Cardiac fibroblast (primary cell): ENCODE measurements at places on chromosomes 11 and 22.

DNA sequence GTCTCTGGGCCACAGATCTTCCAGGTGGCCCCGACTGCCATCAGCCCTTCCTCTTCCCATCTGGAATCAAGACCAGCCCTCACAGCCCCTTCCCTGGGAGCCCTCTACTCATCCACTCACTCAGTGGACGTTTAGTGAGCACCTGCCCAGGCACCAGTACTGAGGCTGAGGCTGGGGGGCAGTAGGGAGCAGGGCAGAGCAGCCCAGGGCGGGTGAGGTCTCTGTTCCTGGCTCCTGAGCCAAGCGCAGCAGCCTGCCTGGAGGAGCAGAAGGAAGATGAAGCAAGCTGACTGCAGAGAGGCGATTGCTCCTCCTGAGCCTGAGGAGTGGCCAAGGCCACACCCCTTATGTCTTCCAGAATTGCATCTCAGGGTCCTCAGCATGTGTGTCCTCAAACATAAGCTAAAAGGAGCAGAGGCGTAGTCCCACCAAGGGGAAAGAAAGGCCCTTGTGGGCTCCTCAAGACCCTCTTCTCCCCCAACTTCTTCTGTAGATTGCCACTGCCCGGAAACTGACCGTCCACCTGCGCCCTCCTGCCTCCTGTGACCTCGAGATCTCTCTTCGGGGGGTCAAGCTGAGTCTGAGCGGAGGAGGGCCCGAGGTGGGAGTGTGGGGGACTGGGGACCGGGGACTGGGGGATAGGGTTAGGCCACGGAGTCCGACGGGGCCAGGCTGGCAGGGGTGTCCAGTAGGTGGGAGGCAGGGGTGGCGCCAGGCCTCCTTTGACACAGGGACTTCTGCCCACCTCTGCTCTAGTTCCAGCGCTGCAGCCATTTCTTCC lies 5.8 kb downstream of the MAPK8IP2 start:
- no peak for DNase-seq

DNA sequence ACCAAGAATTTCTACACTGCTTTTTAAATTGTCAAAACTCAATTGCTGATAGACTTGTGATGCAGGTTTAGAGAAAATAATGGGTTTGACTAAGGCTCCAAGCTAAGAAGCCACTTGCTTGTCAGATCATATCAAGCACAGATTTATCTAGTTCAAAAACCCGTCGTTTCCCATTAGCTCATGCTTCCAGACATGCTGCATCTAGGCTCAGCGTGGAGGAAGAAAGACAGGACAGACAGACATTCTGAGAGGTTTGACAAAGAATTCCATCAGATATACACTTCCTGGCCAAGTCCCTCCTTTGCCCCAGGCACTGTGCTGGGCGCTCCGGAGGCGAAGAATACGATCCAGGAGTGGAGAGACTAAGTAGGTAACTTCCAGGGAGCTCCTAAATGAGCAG lies 76.8 kb downstream of the KCNC1 start:
- no peak for DNase-seq

- no peak for DNase-seq
Observed at GRCh38 chr22:37498289-37498909, 12.2 kb upstream of the MFNG start.

DNA sequence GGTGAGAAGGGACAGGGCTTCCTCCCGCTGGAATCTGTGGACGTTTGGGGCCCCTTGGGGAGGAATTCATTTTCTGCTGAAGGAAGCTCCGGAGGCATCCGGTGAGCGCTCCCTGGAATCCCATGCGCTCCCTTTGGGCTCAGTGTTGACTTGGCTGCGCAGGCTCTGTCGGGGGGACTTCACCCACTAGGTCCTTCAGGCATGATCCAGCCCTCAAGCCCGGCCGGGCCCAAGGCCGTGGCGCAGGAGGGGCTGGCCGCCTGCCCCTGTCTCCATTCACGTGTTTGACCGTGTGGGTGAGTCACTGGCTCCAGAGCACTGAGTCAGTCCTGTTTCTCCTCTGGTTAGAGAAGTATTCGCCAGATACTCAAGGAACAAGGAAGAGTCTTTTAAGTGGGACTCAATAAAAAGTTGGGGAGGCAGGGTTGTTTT lies 1.4 kb downstream of the CTTN start:
- peak; percentile 96 for DNase-seq

- DNase-seq: no peak
Observed at GRCh38 chr11:12674571-12674935, 332 bp downstream of the TEAD1 start.

GRCh38 chr11:116224154-116224888 lies 548.5 kb downstream of the BUD13 start:
- peak; percentile 40 for DNase-seq

GRCh38 chr22:20429254-20430100 lies 8.1 kb downstream of the SCARF2 start:
- no peak for DNase-seq

GRCh38 chr11:65663639-65664200 lies 1.0 kb upstream of the RELA start:
- DNase-seq: peak; percentile 79

DNA sequence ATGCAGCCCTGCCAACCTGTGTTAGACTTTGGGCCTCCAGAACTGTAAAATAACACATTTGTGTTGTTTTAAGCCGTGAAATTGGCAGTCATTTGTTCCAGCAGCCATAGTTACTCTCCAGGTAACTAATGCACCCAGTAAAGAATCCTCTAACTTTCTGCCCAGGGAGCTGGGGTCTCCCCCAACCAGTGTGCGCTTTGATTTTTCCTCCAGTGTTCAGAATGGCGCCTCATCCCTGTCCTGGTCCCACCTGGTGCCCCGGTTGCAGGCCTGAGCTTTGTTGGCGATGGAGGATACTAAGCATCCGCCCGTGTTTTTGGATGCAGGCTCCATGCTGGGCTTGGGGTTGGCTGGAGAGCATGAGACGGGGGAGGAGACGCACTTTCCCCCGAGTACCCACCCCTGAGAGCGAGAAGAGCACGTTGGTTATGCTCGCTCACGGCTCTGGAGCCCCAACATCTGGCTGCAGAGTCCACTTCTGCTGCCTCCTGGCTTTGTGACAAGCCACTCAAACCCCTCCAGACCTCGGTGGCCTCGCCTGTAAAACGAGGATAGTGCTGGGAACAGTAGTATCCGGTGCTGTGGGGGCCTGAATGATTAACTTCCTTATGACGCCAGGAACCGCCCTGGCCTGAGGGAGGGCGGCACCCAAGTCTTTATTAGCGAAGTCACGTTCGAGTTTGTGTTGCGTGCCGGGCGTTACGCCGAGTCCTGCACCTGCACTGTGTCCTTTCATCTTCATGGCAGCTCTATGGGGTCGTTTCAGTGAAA lies 25.8 kb downstream of the MRGPRD start:
- peak; percentile 58 for DNase-seq

DNA sequence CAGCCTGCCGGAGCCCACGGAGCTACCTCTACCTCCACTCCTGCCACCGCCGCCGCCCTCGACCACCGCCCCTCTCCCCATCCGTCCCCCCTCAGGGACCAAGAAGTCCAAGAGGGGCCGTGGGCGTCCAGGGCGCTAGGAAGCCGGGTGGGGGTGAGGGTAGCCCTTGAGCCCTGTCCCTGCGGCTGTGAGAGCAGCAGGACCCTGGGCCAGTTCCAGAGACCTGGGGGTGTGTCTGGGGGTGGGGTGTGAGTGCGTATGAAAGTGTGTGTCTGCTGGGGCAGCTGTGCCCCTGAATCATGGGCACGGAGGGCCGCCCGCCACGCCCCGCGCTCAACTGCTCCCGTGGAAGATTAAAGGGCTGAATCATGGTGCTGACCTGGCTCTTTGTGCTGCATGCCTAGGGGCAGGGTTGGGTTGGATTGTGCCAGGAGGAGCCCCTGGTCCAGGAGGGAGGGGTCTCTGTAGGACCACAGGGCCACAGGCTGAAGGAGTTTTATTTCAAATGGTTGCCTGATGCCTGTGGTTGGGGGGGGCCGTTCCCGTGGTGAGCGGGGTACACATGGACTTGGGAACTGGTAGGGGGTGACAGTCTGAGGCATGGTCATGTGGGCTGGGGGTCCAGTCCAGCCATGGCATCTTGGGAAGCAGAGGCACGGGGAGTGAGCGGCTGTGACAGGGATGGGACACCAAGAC lies 2.3 kb downstream of the PTPRCAP start:
- no peak for DNase-seq

- peak; percentile 36 for DNase-seq
Observed at GRCh38 chr11:26286472-26287066, 45.4 kb upstream of the ANO3 start.

- DNase-seq: peak; percentile 40
Observed at GRCh38 chr11:931385-931784, 5.7 kb downstream of the AP2A2 start.

DNA sequence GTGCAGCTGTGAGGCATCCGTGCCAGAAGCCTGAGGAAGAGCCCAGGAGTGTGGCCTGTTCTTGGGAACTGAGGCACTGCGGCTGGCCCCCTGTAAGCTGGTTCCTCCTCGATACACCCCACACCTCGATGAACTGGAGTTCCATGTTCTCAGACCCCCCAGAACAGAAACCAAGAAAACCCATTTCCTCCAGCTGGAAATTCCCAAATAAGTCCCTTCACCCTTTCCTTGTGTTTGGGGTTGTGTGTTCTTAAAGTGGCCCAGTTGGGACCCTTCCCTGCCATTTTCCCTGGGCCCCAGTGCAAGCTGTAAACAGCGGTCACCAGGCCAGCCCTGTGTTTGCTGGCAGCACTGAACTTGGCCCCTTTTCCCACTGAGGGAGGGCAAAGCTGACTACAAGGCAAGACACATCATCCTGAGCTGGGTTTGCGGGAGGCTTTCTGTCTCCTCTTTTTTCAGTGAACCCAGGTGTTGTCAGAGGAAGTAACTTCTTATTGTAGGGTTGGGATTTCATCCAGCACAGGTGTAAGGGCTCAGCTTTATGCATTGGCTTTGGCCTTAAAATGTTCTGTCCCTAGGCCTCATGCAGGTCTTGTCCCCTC lies 60.1 kb upstream of the MPEG1 start:
- DNase-seq: no peak

DNA sequence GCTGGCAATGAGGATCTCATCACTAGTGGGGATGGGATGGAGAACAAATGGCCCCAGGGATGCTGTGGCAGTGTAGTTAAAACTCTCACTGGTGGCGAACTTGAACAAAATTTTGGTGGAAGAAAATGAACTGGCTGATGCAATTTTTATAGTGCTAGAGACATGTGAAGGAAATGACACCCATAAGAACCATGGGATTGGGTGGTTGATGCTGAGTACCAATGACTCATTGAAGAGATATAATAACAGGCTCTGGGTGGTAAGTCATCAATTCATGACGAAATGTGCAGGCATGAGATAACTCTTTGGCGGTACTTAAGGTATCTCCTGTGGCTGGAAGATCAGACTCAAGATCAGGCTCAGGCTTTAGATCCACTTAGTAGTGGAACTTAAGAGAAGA lies 172.9 kb upstream of the DDI1 start:
- DNase-seq: peak; percentile 69

- DNase-seq: peak; percentile 54
Observed at GRCh38 chr11:10807493-10808234, 1.1 kb downstream of the EIF4G2 start.

GRCh38 chr11:70014291-70014690 lies 63.8 kb upstream of the ANO1 start:
- DNase-seq: no peak

DNA sequence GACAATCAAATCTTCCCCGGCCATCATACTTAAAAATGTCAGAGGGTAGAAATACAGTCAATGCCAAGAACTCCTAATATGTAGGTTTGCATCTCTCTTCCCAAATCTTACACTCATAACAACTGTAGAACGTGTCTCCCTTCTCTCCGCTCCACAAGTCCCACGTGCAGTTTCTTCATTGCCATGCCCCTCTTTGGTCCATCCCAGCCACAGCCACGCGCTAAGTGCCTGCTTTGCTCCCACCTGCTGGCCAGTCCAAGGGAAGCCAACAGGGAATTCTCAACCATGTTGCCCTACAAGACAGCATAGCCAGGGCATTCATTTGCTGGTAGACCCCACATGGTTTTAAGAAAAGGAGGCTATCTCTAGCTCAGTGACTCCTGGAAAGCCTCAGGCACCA lies 420.6 kb upstream of the ISX start:
- no peak for DNase-seq

DNA sequence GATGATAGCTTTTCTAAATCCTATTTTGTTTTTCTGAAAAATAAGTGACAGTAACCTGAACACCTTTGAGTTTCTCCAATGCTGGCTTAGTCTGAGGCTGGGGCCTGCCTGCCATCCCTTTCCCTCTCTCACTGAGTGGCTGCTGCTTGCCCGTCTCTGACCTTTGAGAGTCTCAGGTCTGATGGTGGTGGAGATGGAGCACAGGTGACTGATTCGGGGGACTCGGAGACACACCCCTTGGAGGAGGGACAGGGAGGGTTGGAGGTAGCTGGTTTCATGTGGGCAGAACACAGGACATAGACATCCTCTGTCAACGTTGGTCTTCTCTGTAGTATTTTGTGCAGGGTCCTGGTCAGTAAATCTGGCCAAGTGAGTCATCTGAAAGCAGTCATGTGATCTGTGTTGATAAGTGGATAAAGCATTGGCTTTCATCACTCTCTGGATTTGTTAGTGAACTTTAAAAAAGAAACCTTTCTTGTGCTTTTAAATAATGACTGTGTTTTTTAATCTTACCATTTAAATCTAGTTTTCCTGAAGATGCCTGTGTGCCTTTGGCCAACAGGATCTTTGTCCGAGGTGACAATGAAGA lies 47.1 kb upstream of the CLDN5 start:
- DNase-seq: peak; percentile 32

DNA sequence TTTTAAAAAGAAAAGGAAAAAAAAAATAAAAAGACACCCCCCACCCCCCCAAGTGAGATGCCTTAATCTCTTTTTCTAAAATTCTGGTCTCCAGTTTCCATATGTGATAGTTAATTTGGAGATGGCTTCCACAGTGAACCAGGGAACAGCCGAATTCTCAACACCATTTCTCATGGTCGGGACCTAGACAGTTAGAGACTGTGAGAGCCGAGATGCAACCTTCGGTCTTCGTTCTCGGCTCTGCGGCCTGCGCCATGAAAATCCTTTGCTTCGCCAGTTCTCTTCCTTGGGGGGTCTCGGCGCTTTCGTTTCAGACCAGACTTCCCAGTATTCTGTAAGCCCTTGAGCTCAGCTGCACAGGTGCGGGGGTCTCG lies 723 bp downstream of the CACNG2 start:
- no peak for DNase-seq

- no peak for DNase-seq
Observed at GRCh38 chr11:30171661-30172060, 59.2 kb upstream of the FSHB start.

- DNase-seq: no peak
Observed at GRCh38 chr11:118341815-118342489, 553 bp downstream of the CD3D start.
